ENCODE measurements at places on chromosomes 12 and 14.

- no peak for DNase-seq
Measured at GRCh38 chr14:86780876-86781510, 1212.0 kb downstream of the GALC start.

GRCh38 chr14:48526307-48526706, 850.9 kb upstream of the MDGA2 start:
- DNase-seq: no peak

DNA sequence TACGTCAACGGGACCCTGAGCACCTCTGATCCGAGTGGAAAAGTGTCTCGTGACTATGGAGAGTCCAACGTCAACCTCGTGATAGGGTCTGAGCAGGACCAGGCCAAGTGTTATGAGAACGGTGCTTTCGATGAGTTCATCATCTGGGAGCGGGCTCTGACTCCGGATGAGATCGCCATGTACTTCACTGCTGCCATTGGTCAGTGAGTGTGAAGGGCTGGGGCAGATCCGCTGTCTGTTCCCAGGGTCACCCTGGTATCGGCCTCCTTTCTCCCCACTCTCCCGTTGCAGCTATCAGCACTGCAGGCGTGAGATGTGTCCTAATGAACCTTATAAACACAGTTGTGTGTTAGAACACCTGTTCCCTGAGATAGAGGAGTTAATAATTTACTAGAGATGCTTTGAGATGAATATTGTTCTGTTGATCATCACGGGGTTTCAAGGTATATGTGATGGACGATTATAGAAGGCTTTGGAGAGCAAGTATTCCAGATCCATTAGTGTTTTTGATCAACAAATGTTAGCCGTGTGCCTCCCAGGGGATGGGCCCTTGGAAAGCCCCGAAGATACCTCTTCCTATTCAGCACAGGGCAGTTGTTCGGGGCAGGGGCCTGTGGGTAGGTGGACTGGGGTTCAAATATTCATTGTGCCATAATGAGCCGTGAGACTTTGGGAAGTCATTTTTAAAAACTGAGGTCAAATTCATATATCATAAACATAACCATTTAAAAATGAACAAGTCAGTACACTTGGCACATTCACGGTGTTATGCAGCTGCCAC, 33.6 kb downstream of the ADGRD1 start:
- DNase-seq: no peak

DNA sequence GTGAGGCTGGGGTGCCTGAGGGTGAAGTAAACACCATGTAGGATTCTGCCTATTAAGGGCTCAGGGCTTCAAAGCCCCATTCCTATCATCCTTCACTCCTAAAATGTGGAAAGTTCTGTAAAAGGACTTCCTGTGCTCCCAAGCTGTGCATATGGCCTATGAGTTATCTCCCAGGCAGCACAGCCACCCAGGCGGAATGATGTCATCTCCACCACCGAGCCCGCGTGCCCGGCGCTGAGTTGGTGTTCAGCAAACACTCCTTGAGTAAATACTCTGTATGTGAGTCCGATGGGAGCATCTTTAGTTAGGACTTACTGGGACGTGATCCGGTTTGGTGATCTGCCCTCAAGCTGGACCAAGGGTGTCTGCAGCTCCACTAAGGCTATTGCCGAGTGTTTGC, 437.3 kb downstream of the MED13L start:
- DNase-seq: no peak

- DNase-seq: no peak
Measured at GRCh38 chr12:92574051-92574783, 128.6 kb upstream of the PLEKHG7 start.

DNA sequence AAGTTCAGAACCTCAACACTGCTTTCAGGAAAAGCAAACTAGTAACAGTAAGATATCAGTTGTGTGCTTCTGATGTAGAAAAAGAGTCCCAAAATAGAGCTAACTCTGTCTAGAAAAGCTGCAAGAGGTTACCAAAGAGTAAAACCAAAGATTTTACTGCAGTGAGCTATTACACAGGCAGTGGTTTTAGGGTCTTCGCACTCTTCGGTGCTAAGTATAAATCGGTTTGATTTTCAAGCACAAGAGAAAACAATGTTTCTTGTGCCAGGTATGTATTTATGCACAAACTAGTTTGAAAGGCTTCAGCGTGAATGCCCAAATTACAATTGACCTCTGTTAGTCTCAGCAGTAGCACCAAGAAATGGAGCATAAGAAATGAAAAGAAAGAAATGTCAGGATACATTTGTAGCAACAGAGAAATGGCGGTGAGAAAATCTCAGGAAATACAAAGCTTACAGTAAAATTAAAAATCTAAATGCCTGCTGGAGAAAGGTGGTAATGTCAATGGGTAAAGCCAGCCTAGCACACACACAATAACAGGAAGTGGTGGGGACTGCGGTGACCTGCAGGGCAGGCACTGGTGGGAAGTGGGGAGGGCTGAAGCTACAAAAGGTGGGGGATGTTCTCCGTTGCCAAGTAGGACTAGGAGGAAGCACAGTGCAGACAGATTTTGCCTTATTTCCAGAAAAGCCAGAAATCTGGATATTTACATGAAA, 18.0 kb upstream of the DYRK2 start:
- DNase-seq: peak; percentile 52

DNA sequence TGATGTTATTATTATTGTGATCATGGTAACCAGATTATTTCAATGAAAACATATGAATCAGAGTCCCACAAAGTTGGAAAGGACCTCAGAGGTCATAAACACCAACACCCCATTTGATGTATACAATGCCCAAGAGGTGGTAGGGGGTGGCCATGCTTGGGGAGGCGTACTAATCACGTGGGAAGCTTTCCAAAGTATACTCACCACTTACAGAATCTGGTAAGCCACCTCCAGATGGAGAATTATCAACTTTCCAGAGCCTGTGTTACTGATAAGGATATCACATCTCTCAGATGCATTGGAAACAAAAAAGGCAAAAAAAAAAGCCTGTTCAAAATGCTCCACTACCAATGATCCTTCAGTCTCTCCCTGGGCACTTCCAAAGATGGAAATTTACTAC, 8.4 kb downstream of the DAD1 start:
- no peak for DNase-seq

- DNase-seq: no peak
Measured at GRCh38 chr12:4420138-4420670, 25.4 kb downstream of the FGF6 start.

- DNase-seq: no peak
Measured at GRCh38 chr12:118512669-118513068, 136.3 kb downstream of the SUDS3 start.

DNA sequence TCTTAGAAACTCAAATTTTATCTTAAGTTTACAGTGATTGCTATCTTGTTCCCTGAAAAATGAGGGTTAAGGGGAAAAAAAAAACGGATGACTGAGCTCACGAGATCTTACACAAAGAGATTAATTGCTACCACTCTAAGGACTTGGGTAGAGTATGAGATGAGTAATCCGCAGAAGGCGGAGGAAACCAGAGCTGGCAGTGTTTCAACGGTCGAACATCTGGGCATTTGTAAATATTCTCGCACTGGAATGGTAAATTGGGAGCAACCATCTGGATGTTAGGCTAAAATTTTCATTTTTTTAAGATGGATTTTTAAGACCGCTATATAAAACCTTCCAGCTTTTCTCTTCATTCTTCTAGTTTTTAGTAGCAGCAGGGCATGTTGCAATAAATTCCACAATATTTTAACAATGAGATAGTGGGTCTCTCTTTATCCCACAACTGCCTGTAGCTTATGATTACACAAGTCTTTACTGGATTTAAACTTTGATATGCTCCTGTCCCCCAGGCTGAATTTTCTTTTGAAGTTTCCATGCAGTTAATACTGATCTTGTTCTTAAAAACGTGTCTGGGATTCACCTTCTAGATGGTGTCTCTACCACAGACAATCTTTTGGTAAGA, 1324.1 kb downstream of the AACS start:
- no peak for DNase-seq

DNA sequence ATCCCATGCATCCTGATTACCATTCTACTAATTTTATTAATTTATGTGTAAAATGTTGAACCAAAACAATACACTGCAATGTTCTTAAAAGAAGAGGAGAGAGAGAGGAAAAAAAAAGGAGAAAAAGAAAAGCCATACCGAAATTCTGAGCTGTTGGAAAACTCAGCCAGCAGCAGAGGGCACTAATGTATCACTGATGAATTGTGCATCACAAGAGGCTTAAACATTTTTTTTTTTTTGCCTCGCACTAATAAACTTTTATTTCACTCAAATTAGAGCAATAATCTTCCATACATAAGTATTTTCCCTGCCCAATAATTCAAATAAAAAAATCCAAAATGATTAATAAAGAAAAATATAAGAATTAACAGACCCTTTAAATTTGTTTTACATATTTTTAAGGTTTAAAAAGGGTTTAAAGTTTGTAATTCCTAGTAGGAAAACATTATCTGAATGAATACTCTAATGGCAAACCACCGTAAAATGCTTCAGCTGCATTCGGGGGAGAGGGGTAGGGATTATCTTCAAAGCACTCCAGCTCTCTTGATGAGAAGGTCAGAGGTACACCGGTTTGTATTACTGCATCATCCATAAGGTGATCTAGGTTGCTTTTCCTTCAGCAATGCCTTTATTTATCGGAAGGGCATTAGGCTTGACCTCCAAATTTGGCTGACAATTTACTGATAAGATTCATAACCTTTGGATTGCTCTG, 41.9 kb downstream of the ATP23 start:
- DNase-seq: no peak

- no peak for DNase-seq
Measured at GRCh38 chr12:28086521-28087155, 103.6 kb upstream of the CCDC91 start.

Data from SIG-M5 (cell line).